ENCODE measurements at places on chromosomes 16 and 17.

GRCh38 chr16:81480606-81481206, 36.1 kb downstream of the CMIP start:
- no peak for DNase-seq

DNA sequence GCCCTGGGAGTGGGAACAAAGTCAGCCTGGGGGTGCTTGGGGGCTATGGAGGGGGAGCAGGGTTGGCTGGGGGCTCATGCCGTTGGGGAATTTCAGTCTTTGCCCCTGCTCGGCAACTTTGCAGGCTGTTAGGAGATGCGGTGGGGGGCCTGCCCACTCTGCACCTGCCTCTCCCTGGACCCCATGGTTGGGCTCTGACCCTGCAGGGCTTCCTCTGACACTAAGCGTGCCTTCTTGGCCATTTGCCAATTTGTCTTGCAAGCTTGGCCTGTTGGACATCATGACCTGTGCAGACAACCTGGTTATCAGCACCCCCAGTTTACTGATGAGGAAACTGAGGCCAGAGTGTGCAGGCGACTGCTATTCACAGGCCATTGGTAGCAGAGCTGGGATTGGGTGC, 14.6 kb downstream of the ADCY7 start:
- DNase-seq, result no peak

- no peak for DNase-seq
Measured at GRCh38 chr16:57754354-57755060, 18.9 kb downstream of the KATNB1 start.

DNA sequence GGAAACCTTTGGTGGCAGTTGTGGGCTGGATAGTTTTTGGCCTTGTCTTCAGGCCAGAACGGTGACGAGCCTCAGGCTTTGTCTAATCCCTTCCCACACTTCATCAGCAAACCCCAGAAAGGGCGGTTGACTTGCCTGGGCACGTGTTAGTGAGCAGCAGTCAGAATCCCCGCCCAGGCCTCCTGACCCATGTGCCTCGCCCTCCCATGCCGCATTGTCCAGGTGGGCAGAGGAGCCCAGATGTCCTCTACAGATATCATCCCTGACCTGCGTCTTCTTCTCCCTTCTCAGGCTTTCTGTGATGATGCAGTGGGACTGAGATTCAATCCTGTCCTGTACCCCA, 82.5 kb downstream of the OR1D5 start:
- DNase-seq, result no peak

- no peak for DNase-seq
Measured at GRCh38 chr16:89646906-89647305, 10.6 kb downstream of the CHMP1A start.

- no peak for DNase-seq
Measured at GRCh38 chr17:82148997-82149396, 51.0 kb upstream of the FASN start.

GRCh38 chr17:69142175-69142802, 594 bp upstream of the ABCA6 start:
- no peak for DNase-seq

GRCh38 chr16:83901101-83901500, 2.2 kb downstream of the MLYCD start:
- no peak for DNase-seq

GRCh38 chr17:30091771-30092170, 24.8 kb upstream of the NSRP1 start:
- DNase-seq, result no peak

- no peak for DNase-seq
Measured at GRCh38 chr17:76048025-76048605, 21.0 kb upstream of the EVPL start.

DNA sequence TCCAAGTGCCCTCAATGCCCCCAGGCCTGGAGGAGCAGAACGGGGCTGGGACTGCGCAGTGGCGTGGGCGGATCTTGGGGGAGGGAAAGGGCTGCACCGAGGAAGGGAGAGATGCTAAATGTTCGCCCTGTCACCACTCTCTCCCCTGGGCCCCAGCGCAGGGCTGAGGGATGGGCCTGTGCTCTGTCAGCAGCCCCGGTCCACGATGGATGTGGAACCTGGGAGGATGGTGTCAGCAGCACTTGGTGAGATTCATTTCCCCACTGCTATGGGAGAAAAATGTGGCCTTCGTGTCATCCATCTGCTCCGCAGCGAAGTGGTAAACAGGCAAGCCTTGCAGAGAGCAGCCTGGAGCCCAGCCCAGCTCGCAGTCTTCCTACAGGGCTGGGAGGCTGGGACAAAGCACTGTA, 72.0 kb downstream of the TMEM132E start:
- DNase-seq, result no peak

DNA sequence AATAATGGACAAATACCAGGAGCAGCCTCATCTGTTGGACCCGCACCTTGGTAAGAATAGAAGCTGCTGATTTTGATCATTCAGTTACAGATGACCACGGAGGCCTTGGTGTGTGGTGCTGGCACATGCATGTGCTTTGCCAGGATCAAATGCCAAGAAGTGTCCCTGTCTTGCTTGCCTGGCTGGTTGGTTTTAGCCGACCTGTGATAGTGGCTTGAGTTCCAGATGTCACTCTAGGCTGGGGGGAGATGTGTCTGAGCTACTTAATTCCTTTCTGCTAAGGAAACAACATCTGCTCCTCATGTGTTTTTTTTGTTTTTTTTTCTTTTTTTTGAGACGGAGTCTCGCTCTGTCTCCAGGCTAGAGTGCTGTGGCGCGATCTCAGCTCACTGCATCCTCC, 4.3 kb downstream of the TBCD start:
- DNase-seq, result no peak

GRCh38 chr16:30534368-30535105, at the start of gene ZNF747:
Gene ZNF747 (minus strand): TSS chr16:30534858. CDS start chr16:30534679, 179 bp downstream.
- peak; percentile 85 for DNase-seq

DNA sequence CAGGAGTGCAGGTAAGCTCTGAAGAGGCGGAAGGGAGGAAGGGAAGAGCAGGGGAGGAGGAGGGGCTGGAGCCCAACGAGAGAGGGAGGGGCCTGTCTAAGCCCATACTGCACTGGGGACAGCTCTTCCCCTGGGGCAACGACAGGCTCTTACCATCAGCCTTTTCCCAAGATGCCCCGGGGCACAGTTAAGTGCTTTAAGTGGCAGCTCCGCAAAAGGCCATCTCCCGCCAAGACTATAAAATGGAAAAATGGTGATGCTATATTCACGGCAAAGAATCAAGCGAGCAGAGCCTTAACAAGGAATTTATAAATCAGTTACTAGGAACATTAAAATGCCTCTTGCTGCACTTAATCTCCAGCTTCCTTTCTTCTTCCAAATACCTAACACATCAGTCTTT, 110.2 kb upstream of the NLRP1 start:
- no peak for DNase-seq

DNA sequence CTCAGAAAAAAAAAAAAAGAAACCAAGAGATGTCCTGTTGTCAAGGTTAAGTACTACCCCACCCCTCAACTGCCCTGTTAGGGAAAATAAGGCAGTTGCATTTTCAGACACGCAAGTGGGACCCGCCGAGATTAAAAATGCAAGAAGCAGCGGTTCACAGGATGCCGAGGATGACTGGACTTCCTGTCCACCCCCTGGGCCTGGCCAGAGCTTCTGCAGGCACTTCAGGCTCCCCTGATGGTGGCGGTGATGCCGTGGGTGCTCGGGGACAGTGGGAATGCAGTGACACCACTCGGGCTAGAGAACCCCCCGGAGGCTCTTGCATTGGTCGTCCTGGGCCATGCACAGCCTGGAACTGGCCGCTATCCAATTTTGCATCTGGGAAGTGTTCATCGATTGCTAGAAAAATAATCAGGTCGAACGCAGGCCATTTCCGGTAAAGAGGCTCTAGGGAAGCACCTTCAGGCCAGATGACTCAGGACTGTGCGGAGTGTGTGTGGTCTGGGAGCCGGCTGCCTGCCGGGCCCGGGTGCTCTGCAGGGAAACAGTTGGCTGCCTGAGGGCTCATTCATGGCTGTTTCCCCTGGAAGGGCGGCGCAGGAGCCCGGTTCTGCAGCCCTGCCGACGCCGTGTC, 13.4 kb upstream of the CRISPLD2 start:
- peak; percentile 89 for DNase-seq

DNA sequence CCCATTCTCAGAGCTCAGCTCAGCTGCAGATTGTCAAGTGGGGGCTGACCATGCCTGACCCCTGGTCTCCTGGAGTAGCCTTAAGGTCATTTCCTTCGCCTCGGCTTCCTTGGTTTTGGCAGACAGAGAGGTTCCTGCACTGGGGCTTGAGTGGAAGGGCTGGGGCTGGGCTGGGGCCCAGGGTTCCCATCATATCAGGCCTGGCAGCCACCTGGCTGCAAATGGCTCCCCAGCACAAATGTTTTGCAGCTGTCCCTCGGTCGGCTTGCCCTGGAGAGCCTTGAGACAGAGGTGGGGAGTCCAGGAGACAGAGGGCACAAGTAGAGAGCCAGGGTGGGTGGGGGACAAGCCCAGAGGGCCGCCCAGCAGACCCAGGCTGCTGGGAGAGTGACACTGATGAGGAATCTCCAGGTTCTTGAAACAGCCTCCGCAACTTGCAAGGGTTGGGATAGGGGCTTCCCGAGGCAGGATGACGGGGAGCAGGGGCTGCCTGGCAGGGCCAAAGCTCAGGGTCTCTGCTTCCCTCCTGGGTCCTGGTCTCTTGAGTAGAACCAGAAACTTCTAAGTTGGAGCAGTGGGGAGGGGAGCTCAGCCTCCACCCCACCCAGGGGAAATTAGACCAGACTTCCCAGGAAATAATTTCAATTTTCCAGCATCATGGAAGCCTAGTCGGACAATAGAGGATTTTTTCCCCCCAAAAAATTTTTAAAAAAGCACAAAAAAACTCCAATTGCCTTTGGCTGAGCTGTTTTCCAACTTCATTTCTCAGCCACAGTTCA, 19.3 kb downstream of the IGFBP4 start:
- no peak for DNase-seq

GRCh38 chr16:64977206-64977920, 144.5 kb downstream of the CDH11 start:
- no peak for DNase-seq

GRCh38 chr17:2033153-2033552, 3.2 kb downstream of the DPH1 start:
- no peak for DNase-seq

DNA sequence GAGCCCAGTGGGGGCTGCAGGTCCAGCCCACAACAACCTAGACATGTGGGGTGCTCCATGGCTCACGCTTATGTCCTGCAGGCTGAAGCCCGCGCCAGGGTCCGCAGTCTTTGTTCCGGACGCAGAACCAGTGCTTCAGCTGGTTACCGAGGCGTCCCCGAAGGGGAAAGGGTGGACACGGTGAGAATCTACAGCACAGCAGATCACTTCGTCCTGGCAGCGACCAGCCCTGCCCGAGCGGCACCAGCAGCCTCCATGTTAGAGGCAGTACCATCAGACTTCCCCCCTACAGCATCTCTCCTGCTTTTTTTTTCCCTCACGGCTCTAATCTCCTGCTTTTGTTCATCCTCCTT, 1736.4 kb downstream of the TP53TG3F start:
- DNase-seq, result no peak
